ENCODE measurements at places on chromosomes 5 and 9. TPM values are rescaled to one million over a fixed set of nuclear protein-coding genes. Genes with fewer than 3 reads are reported as not detected.
A peak's percentile ranks its signal among the peaks of the same experiment; 100 is the strongest.

- H3K4me1 ChIP-seq, result no peaks in the 10 kb centered on the region
- H3K27ac ChIP-seq, result no peak overlapping the region
- no peaks in the 10 kb centered on the region for H3K27me3 ChIP-seq
- no peak for DNase-seq
- no peaks in the 10 kb centered on the region for H3K36me3 ChIP-seq
These were observed 124.2 kb upstream of the CCDC152 start for GRCh38 chr5:42632354-42632900.

DNA sequence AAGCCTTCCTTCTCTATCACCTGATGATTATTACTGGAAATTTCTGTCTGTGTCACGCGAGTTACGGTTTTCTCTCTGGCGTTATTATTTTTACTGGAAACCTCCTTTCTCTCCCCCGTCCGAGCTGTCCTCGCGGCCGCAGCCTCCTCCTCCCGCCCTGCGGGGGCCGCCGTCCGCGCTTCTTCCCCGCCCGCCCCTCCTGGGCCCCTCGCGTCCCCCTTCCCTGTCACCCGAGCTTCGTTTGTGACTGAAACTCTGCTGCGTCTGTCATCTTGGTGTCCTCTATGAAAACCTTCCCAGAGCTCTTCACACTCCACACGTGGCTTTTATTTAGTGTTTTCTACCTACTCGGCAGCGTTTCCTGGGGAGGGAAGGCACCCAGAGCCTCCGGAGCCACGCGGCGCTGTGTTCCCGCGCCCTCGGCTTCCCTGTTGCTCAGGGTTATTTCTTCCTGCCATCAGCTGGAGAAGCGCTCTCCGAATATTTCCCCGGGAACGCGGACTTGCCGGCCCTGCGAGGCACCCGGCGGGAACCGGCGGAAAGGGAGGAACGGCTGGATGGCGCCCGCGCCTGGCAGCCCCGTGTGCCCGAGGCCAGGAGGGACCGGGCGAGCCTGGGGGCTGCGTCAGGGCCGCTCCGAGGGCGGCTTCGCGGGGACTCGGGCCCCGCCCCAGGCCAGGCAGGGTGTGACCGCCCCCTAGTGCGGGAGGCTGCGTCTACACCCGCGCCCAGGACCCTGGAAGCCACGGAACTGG lies 33.9 kb downstream of the TRIP13 start:
- peaks cover 17% of the 10 kb centered on the region for H3K27me3 ChIP-seq
- no peak for DNase-seq
- no peaks in the 10 kb centered on the region for H3K36me3 ChIP-seq
- peaks cover 4% of the 10 kb centered on the region for H3K4me1 ChIP-seq
- no peak overlapping the region for H3K27ac ChIP-seq

- no peak overlapping the region for H3K27ac ChIP-seq
- no peak overlapping the region for H3K4me3 ChIP-seq
- H3K36me3 ChIP-seq, result no peaks in the 10 kb centered on the region
- peaks cover 14% of the 10 kb centered on the region for H3K4me1 ChIP-seq
These were observed 38.5 kb upstream of the NR4A3 start for GRCh38 chr9:99782962-99783718.

The RANBP3L gene
- total RNA-seq, result not detected

DNA sequence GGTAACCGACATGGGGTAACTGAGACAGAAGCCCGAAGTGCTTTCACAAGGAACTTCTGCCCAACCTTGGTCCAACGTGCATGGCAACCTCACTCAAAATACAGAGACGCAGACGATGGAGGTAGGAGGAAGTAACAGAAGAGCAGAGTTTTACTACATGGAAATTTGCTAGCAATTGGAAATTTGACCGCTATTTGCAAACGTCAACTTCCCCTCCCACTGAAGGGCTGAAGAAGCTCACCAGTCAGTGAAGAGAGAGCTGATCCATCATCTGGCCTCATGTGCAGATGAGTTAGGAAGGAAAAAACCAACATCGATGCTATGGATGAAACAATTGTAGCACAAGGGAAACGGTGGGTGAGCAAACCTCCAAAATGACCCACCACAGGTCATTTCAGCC lies 196.7 kb downstream of the RGS3 start:
- no peak overlapping the region for H3K4me3 ChIP-seq
- no peaks in the 10 kb centered on the region for H3K27me3 ChIP-seq
- H3K4me1 ChIP-seq, result no peaks in the 10 kb centered on the region
- no peak for DNase-seq
- no peak overlapping the region for H3K27ac ChIP-seq

The CDKN2B gene
- 0.31 TPM for total RNA-seq

GRCh38 chr9:95297760-95298159 lies 19.7 kb downstream of the FANCC start:
- no peak for DNase-seq
- no peaks in the 10 kb centered on the region for H3K4me1 ChIP-seq
- H3K27ac ChIP-seq, result no peak overlapping the region
- H3K36me3 ChIP-seq, result no peaks in the 10 kb centered on the region

- no peaks in the 10 kb centered on the region for H3K27me3 ChIP-seq
- H3K36me3 ChIP-seq, result no peaks in the 10 kb centered on the region
- no peak overlapping the region for H3K27ac ChIP-seq
- H3K4me1 ChIP-seq, result peaks cover 2% of the 10 kb centered on the region
These were observed 173.7 kb downstream of the FAM114A2 start for GRCh38 chr5:153865016-153865415.

The FAM221B gene
- not detected for total RNA-seq

The MYMK gene
- not detected for total RNA-seq

The PCDHB11 gene
- total RNA-seq, result 1.4 TPM

DNA sequence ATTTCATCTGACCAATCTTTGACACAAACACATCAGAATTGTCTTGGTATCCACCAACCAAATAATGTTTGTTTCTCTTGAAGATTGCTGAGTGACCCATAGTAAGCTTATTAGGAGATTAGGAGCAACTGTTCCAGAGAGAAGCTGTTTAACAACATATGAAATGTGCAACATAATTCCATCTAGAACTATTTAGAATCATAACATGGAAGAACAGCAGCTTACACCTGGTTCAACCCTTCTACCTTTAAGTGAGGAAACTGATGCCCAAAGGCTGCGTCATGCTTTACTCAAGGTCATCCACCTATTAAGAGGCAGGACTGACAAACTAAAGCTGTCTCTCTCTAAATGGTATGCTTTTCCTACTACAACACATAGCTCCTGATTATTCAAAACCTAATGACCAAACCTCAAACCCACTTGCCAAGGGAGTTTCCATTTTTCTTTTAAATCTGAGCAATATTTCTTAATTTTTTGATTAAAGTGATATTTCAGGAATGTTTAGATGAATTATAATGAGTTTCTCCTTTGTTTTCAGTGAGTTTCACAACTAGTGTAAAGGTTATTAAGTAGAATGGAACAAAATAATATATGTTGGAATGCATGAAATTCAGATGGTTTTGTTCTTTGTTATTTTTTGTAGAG lies 545.9 kb downstream of the RAB3C start:
- no peaks in the 10 kb centered on the region for H3K36me3 ChIP-seq
- no peak for DNase-seq
- H3K4me3 ChIP-seq, result no peak overlapping the region
- H3K4me1 ChIP-seq, result peaks cover 16% of the 10 kb centered on the region
- no peaks in the 10 kb centered on the region for H3K27me3 ChIP-seq

DNA sequence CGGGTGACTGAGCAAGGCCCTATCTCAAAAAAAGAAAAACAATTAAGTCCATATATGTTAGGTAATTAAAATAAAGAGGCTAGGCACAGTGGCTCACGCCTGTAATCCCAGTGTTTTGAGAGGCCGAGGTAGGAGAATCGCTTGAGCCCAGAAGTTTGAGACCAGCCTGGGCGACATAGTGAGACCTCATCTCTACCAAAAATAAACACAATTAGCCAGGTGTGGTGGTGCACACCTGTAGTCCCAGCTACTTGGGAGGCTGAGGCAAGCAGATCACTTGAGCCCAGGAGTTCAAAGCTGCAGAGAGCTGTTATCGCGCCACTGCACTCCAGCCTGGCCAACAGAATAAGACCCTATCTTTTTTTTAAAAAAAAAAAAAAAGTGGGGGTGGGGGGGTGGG lies 12.3 kb downstream of the WHRN start:
- DNase-seq, result no peak
- H3K36me3 ChIP-seq, result no peaks in the 10 kb centered on the region
- H3K27me3 ChIP-seq, result no peaks in the 10 kb centered on the region
- no peak overlapping the region for H3K27ac ChIP-seq
- no peak overlapping the region for H3K4me3 ChIP-seq
- H3K4me1 ChIP-seq, result peaks cover 3% of the 10 kb centered on the region

- no peaks in the 10 kb centered on the region for H3K4me1 ChIP-seq
- H3K4me3 ChIP-seq, result no peak overlapping the region
- DNase-seq, result peak; percentile 9
- H3K36me3 ChIP-seq, result 0 out of 2 replicates have a peak, but pooled peaks cover 3% of the 10 kb centered on the region
- no peak overlapping the region for H3K27ac ChIP-seq
These were observed 462.9 kb downstream of the CDK5RAP2 start for GRCh38 chr9:120117081-120117480.

The RIGI gene
- 6.6 TPM for total RNA-seq

GRCh38 chr9:88828018-88828417 lies 163.2 kb upstream of the S1PR3 start:
- H3K4me3 ChIP-seq, result no peak overlapping the region
- H3K4me1 ChIP-seq, result no peaks in the 10 kb centered on the region
- no peak overlapping the region for H3K27ac ChIP-seq
- H3K36me3 ChIP-seq, result no peaks in the 10 kb centered on the region
- no peak for DNase-seq
- H3K27me3 ChIP-seq, result no peaks in the 10 kb centered on the region

The NUTM2F gene
- total RNA-seq, result not detected

DNA sequence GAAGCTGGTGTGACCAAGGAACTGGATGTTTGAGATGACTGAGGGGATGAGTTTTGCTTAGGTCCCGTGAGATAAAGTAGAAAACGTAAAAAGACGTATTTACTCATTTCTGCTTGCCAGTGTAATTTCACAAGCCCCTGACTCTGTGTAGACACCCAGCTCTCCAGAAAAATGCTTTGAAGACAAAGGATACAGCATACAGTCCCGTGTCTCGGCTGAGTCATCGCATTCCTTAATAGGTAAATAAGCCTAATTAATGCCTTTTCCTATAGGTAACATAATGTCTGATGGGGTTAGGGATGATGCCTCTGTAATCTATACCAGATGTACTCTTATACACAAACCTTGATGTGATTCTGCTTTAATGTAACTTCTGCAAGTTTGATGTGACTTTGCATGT lies 20.2 kb downstream of the S100Z start:
- H3K27me3 ChIP-seq, result no peaks in the 10 kb centered on the region
- DNase-seq, result no peak
- H3K4me3 ChIP-seq, result no peak overlapping the region
- no peaks in the 10 kb centered on the region for H3K36me3 ChIP-seq
